ENCODE measurements at places on chromosomes 11 and 22.
A peak's percentile ranks its signal among the peaks of the same experiment; 100 is the strongest.

DNA sequence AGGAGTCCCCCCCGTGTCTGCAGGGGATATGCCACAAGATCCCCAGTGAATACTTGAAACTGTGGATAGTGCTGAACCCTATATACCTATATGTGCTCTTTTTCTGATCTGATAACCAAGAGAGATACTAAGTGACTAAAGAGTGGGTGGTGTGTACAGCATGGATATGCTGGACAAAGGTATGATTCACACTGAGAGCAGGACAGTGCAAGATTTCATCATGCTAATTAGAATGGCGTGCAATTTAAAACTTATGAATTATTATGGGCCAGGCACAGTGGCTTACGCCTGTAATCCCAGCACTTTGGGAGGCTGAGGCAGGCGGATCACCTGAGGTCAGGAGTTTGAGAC lies 90.2 kb upstream of the ALKBH3 start:
- no peak for DNase-seq

DNA sequence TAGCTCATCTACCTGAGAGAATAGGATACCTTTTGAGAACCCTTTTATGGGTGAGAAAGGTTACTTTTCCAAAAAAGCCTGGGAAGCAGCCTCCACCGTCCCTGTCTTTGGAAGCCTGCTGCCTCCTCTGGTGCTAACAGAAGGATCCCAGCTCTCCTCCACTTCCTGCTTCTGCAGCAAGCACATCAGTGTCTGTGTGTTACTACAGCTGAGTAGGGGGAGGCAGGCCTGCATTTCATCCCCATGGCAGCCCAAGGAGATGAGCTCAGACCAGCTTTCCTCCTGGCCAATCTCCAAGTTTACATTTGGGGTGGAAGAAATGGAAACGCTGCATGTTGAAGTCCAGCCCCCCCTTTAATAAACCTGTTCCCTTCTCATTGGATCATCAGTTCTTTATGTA lies 7.4 kb upstream of the CCDC34 start:
- DNase-seq = no peak

DNA sequence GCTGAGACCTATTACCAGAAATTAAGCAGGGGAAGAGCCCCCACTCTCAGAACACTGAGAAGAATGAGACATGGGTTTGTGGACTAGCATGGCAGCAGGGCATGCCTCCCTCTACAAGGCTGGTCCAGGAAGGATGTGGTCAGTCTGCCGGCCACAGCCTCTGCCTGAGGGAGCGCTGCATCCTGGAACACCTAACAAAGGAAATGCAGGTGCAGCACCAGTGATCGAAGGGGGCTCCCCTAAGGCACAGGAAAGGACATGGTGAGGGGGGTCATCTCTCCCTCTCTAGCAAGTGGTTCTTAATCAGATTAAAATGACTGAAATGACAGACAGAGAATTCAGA lies 40.6 kb upstream of the ARL14EP start:
- no peak for DNase-seq

DNA sequence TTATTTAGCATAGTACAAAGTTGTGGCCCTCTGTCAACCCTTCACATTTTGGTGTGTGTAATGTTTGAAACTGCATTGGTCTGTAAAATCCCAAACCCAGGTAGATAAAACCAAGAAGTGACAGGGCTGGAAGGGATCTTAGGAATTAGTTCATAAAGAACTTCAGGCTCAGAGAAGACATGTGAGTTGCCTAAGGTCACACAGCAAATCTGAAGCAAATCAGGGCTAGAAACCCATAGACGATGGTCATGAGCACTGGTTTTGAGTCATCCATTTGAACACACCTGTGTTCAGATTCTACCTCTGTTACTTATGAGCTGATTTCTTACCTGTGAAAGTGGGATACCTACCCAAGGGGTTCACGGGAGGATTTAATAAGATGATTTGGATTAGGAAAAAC lies 107.1 kb downstream of the PTPRJ start:
- DNase-seq = no peak

DNA sequence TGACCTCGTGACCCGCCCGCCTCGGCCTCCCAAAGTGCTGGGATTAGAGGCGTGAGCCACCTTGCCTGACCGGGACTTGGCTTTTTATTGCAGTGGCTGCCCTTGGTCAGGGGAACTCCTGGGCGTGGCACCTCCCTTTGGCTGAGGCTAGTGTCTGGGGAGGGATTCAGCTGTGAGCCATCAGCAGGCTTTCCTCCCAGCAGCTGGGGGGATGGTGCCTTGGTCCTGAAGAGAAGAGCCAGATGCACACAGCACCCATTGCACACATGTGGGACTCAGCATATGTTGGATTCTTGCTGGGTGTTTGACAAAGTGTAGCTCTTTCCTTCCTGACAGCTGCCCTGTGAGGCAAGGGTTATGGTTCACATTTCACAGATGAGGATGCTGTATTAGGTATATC lies 8.4 kb downstream of the CYTH4 start:
- peak; percentile 50 for DNase-seq

DNA sequence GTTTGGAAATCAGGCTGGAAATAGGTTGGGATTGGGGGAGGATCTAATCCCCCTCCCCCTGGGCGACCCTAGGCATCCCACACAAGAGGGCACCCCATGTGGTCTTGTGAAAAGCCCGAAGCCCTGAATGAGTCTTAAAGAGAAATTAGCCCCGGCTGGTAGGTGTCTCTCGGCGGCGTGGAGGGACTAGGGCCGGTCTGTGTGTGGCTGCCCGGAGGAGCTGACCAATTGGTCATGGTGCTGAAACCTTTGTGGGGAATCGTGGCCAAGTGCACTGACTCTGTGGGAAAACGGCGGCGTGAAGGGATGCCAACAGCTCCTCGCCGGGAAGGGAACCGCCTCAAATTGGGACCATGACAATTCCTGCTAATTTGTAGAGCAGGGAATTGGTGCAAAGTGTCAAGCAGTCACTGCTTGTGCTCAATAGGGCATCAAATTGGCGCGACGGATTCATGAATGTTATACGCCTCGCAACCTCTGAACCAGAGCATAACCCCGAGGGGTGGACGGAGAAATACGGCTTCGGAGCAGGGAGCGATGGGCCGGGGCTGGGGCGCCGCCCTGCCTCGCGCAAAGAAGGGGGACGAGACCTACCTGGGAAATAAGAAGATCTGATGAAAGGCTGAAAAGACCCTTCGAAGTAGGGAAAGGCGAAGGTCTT lies 1.5 kb downstream of the DBX1 start:
- peak; percentile 43 for DNase-seq

DNA sequence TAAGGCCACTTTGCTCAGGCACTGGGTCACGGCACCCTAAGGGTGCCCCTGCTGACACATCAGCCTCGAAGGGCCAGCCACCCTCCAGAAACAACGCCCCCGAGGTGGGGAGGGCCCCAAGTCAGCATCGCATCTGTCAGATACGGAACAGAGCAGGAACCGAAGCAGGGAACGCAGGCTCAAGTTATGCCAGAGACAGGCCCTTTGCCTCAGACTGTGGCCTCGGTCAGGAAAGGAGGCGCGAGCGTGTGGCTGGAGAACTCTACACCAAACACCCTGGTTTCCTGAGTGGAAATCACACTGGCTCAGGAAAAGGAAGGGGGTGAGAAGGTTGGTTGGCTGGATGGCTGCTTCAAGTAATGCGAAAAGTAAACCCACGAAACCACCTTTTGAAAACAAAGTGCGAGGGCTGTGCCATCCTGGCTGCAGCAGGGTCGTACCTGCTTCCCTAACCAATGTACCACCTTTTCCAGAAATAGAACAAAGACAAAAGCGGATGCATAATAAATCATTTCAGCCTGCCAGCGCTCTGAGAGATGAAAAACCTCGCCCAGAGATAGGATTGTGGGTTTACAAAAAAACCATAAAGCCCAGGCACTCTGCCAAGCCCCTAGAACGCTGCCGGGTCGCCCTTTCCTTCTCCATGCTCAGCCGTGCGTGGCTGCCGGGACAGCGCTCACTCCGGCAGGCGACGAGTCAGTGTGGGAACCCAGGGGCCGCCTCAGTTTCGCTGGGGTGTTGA lies 38.6 kb downstream of the TRMU start:
- DNase-seq = no peak

GRCh38 chr11:67645521-67646461 lies 4.7 kb downstream of the ACY3 start:
- DNase-seq = no peak
